HFFc6 (cell line): ENCODE measurements at places on chromosomes 16 and 17.
A peak's percentile ranks its signal among the peaks of the same experiment; 100 is the strongest.

- DNase-seq = no peak
Measured at GRCh38 chr16:12354296-12354833, 377.8 kb downstream of the SNX29 start.

DNA sequence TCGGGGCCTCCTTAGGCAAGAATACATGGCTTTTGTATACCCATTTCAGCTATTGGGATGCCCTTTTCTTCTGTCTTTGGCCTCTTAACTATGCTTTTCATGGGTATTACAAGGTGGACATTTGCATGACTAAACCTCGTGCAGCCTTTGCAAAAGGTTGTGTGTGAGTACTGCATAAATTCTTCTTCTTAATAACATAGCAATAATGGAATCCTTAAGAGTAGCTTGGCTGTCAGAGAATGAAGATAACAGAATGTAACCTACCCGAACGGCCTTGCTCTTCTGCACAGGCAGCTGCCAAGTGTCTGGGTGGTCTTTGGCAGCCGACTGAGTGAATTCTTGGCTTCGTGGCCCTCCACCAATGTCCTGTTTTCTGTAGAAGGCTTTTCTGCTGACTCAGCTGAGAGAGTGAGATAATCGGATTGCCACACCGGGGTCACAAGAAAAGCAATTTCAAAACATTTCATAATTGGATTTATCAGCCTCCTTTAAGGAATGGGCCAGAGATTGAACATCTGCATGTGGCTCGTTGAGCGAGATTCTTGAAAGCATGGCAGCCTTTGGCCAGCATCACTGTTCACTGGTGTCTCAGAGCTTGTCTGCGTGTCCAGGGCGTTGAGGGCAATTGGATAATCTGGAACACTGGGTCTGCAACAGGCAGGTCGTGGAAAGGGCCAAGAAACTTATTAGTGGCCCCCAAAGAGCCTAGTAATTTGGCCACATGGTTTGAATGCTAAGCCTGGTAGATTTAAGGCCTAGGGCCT lies 13.4 kb downstream of the IRF8 start:
- DNase-seq = no peak

DNA sequence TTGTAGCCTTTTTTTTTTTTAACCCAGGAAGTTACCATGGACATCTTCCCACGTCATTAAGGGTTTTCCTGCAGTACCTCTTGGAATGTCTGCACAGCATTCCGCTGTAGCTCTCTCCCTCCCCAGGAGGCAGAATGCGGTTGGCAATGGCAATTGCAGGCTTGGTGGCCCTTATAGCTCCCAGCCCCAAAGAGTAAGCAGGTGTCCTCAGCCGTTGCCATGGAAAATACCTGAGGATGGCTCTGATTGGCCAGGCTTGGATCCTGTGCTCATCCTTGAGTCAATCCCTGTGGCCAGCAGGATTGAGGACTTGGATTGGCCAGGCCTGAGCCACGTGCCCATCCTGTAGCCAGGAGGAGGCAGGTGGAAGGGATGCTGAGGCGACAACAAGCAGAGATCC lies 15.5 kb upstream of the TIMP2 start:
- DNase-seq = no peak

GRCh38 chr17:792277-792676 lies 10.1 kb downstream of the MRM3 start:
- DNase-seq = no peak

DNA sequence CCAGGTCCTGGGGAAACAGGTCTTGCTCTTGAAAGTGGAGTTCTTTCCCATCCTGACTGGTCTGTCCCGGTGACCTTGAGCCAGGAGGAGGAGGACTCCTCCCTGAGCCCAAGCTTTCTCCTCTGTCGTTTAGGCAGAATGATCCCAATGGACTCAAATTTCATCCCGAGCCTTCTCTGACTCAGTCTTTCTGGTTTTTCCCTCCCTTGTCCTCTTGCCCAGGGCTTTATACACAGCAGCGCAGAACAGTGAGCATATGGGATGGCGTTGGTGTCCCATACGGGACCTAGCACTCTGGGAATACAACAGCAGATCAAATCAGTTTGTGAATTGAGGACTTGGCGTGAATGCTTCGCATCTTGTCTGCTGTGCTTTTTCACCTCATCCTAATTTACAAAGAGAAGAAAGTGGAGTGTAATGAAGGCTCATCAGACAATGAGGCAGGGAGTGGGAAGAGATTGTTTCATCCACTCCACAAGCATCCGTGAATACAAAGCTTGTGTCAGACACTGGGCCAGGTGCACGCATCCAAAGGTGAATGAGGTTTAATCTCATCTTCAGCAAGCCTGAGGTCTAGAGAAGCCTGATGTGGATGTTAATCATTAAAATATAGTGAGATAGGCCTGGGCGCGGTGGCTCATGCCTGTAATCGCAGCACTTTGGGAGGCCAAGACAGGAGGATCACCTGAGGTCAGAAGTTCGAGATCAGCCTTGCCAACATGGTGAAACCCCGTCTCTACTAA lies 1.1 kb upstream of the XYLT1 start:
- DNase-seq = peak; percentile 60

DNA sequence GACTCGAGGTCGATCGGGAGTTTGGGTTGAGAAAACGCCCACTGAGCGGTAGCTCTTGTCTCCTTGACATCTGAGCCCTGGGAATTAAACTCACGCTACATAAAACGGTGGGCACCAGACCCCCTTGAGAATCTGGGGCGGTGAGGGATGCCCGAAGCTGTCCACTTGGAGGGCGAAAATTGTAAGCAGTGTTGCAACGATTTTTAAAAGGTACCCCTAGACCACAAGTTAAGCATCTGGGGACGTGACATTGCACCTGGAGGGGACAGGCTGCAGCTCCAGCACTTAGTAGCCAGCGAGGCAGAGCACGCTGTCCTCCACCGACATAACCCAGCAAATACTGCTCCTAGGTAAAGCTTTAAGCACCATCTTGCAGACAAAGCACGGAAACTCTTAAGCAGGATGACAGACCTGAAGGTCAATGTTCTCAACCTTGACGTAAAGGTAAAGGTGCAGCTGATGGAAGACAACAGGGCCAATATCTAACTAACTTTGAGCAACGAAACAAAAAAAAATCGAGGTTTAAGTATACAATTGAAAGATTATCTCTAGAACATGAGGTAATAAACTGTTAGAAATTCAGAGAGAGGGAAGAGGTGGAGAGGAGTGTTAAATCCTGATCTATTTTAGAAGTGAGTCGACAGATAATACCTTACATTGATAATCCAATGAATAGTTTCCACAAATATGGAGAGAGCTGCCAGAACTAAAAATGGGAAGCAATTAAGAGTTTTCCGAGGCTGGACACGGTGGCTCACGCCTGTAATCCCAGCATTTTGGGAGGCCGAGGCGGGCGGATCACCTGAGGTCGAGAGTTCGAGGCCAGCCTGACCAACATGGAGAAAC lies 921 bp upstream of the CDR2 start:
- DNase-seq = no peak

- DNase-seq = no peak
Measured at GRCh38 chr17:82603981-82604448, 44.2 kb downstream of the WDR45B start.

DNA sequence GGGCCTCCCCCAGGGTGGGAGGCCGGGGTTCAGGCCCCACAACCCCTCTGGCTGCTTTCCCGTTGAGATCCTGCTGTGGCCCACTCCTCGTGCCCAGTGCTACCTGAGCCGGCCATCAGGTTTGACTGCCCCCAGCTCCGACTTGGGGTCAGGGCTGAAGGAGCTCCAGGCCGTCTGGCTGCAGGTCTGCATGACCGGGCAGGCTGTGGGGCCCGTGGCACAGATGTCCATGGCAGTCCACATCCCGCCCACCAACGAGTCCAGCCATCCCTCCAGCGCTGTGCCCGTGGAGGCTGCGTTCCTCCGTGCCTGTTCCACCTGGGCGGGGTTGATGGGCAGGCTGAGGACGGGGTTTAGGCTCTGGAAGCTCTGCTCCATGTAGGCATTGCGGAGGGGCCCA lies 362.2 kb downstream of the XYLT1 start:
- DNase-seq = no peak

GRCh38 chr17:81601525-81602120 lies 35.3 kb downstream of the NPLOC4 start:
- DNase-seq = peak; percentile 74

GRCh38 chr17:82287013-82287867 lies 13.7 kb upstream of the CSNK1D start:
- DNase-seq = no peak

DNA sequence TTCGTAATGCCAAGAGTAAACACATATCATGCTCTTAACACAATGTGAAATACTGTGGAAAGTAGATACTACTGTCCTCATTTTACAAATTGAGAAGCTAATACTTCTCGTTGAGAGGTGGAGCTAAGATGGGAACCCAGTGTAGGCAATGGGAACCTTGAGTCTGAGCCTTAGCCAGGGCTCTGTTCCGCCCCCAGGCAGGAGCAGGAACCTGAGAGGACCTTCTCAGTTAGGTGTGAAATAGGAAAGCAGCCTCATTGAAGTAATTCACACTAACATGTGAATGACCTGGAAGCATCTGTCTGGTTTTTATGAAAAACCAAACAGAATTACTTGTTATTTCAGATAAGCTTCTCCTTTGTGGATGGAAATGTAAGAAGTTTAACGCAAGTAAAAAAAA lies 62.6 kb upstream of the RBFOX1 start:
- DNase-seq = no peak

- no peak for DNase-seq
Measured at GRCh38 chr17:58091024-58091567, 7.9 kb downstream of the DYNLL2 start.

DNA sequence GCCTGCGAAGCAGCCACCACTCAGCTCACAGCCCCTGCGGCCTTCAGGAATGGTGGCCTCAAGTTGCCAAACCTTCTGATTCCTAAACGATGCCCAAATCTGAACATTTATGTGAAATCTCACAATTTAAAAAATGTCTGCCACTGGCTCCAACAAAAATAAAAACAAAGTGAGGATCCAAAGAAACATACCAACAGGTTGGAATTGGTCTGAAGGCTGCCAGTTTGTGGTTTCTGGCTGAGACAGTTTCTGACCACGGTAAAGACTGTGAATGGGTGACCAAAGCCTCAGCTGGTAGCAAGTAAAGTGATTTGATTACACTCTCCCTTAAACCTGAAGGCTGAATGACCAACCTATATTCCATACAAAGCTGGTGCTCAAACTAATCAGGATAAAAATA lies 24.9 kb downstream of the LITAFD start:
- DNase-seq = no peak

GRCh38 chr17:56851008-56851407 lies 17.1 kb downstream of the DGKE start:
- DNase-seq = no peak

DNA sequence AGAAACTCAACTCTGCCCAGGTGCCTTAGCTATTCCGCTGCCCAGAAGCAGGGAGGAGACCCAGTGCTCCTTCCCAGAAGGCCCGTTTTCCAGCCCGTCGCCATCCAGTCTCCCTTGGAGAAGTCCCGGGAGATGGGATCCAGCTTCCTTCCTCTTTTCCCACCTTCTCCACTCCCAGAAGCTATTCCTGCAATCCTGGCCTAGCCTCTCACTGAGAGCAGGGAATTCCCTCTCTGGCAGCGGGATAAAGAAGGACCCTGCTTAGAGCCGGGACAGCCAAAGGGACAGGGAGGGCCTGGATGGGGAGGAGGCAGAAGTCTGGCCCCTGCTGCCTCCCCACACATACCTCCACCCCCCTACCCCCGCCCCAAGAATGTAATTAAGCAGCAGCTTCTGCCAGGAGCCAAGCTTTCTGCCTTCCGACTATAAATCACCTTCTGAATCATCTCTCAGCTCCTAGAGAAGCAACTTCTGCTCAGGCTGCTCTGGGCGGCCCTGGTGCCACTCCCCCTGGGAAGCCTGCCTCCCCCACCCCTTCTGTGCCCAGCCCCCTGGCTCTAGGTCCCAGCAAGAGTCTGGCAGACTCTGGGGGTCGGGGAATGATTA lies 6.4 kb downstream of the WNT3 start:
- peak; percentile 71 for DNase-seq

DNA sequence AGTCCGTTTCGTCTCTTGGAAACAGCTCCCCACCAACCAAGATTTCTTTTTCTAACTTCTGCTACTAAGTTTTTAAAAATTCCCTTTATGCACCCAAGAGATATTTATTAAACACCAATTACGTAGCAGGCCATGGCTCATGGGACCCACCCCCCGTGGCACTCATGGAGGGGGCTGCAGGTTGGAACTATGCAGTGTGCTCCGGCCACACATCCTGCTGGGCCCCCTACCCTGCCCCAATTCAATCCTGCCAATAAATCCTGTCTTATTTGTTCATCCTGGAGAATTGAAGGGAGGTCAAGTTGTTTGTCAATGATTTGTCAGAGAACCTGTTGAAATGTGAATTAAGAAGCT lies 48.2 kb downstream of the IL21R start:
- DNase-seq = no peak

GRCh38 chr17:1275962-1276736 lies 3.3 kb upstream of the TRARG1 start:
- no peak for DNase-seq

DNA sequence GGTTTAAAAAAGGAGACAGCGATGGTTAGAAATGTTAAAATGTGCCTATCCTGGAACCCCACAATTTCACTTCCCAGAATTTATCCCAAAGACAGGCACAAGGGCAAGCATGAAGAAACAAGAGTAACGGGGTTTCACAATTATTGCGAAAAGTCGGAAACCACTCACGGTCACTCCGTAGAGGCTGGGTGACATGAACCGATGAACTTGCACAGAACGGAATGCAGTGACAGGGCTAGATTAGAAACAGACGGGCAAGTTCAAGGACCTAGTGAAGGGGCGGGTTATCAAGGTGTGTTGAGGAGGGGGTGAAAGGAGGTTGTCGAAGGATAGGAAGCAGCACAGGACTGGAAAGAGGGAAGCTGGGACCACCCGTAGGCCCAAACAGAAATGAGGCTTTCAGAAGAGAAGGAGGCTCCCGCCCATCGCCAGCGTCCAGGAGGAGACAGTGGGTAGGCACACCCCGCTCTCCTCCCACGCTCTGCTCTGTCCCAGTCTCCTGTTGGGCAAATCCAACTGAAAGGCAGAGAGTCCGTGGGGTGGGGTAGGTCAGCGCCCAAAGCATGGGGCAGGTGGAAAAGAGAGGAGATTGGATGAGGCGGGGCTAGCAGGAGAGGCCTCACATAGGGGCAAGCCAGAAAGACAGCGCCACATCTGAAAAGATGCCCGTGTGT lies 47.4 kb upstream of the JPH3 start:
- no peak for DNase-seq

DNA sequence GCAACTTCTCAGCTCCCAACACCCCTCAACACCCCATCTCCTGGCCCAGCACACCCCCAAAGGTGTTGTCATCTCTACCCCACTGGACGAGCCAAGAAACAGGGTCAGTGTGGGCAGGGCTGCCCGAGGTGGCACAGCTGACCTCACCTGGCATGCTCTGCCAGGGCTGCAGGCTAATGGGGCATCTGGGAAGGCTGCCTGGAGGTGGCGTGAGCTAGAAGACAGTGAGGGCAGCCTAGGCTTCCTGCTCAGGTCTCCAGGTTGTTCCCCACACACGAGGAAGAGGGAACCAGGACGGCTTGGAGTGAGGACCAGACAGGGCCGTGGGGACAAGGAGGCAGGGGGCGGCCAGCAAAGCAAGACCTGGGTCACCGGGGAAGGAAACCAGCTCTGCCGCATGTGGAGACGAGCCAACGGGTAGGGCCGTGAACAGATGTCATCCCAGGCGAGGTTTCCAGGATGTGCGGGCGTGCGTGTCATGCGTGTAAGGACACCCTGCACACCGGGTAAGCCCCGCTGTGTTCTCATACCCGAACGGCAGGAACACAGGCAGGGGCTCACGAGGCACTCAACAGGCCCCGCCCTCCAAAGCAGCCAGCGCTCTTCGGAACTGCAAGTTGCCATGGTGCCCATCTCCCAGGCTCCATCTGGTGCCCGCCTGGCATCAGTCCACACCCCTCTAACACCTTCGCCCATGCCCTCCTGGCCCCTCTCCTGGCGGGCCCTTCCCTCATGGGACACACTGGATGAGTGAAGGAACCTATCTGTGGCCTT lies 29.6 kb upstream of the PVALEF start:
- DNase-seq = no peak

- no peak for DNase-seq
Measured at GRCh38 chr17:63774969-63775265, 947 bp downstream of the DDX42 start.
